Stimulated activated CD4-positive, alpha-beta T cell treated with anti-CD3 and anti-CD28 coated beads, Interleukin-1b, Interleukin-23, amount 100 ng/mL, for 1 hour (primary cell): ENCODE measurements at places on chromosomes 3 and 15.
A peak's percentile ranks its signal among the peaks of the same experiment; 100 is the strongest.

- no peak for DNase-seq
These were observed 26.5 kb downstream of the DAPK2 start for GRCh38 chr15:64019764-64020163.

GRCh38 chr3:45906681-45907407 is 20.5 kb downstream of the CCR9 start:
- no peak for DNase-seq

- DNase-seq = no peak
These were observed 21.0 kb upstream of the NFKBIZ start for GRCh38 chr3:101828276-101828675.

GRCh38 chr3:170724599-170725280 is 138.9 kb upstream of the SLC7A14 start:
- DNase-seq = no peak

DNA sequence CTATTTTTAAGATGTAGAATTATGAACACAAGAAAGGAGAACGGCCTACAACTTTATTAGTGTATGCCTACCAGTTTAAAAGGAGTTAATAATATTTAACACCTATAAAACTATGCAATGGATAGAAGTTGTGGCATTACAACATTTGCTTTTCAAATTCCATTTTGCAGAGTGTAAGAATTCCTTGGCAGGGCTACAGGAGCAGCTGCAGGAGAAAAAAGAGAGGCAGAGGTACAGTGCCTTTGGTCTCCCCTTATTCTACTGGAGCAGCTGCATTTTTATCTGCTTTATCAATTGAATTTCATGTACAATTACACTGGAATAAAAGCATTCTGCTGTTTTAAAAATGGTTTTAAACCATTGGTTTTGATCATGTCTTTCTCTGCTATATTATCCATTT is 145.7 kb upstream of the KCNH8 start:
- DNase-seq = no peak

DNA sequence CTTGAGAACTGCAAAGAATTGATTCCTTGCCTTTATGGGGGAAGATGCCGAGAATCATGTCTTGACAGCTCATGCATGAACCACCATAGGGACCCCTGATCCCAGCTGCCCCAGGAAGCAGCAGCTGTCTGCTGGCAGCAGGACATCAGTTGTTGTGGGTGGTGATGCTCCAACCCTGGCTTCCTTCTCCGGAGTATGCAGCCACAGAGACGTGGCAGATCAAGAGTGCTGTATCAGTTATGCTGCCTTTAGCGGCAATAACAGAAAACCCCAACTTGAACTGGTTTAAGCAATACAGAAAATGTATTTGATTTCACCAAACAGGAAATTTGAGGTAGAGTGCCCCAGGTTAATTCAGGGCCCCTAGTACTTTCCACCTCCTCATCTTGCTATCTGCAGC is 92.2 kb upstream of the TNFAIP8L3 start:
- no peak for DNase-seq

GRCh38 chr3:129413687-129414506 is 14.5 kb downstream of the EFCAB12 start:
- no peak for DNase-seq

- DNase-seq = no peak
These were observed 115.4 kb downstream of the MYLK start for GRCh38 chr3:123768480-123769355.

DNA sequence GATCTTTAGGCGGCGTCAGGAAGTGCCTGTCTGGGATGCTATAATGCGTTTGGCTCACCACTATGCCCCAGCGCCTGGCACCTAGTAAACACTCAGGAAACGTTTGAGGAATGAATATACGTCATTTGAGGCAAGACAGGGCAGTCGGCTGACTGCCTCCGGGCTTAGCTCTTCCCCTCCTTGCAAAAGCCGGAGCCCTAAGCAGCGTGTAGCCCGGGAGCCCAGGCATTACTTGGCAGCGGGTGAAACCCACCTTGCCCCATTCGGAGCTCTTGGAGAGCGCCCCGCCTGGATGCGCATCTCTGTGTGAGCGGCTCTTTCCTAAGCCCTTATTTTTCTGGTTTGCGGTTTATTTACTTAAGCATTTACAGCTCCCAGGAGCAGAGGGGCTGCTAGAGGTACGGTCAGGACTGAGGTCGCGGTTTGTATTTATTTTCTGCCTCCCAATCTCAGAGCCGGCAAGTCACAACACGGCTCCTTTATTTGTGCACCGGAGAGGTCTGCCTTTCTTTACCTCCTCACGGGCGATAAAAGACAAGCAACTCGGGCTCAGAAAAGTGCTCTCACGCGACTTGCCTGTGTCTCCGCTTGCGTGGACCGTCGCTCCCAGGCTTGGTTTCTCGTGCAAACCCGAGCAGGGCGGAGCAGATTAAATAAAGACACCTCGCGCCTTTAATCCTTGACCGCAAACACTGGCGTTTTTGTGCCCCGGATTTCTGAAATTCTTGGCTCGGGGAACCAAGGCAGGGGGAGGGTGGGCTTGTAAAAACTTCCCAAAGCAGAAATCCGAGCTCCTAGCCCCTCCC is 737 bp upstream of the ITPR1 start:
- DNase-seq = no peak

GRCh38 chr3:72625602-72626337 is 222.5 kb downstream of the SHQ1 start:
- no peak for DNase-seq

DNA sequence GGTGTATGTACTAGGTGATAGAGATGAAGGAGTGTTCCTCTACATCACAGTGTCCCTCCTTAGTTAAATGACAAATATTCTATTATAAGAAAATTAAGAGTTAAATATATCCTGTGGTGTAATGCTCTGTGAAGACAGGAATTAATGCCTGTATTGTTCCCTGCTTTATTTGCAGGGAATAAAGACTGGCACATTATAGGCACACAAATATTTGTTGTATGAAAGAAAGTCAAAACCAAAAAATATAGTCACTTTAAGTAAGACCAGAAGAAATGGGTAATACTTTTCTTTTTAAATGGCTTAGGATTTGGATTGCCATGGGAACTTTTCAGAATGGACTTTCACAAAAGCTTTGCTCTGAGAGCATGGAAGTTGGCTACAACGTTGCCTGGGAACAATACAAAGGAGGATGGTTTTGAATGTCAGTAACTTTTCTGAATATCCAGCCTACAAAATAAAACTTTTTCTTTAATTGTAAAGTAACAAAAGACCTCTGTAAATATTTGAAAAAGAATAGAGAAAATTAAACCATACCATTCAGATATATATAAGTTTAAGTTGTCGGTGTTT is 158.0 kb upstream of the P2RY1 start:
- no peak for DNase-seq

GRCh38 chr15:97168704-97169475 is 791.6 kb upstream of the ARRDC4 start:
- no peak for DNase-seq

DNA sequence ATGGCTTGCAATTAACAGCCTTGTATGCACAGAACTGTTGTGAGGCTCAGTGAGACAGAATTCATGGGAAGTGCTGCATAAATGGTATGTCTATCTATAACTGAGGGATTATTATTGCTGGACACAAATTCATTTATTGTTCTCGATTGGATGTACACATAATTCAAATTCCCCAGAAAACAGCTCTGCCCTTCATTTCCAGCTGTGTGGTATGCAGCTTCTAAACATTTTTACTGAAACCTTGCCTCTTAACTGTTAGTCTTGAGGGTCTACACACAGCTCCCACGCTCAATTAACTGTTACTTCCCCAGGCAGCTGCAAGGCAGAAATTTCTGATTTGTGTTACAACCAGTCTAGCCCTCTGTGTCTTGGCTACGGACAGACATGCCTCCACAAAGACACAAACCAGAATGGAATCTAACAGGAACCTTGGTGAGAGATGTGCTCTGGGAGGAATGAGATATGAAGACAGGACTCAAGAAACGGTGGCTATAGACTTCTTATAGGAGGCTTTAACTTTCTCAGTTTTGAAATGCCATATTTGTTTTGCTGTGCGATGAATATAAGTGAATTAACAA is 139.7 kb upstream of the TBL1XR1 start:
- no peak for DNase-seq

DNA sequence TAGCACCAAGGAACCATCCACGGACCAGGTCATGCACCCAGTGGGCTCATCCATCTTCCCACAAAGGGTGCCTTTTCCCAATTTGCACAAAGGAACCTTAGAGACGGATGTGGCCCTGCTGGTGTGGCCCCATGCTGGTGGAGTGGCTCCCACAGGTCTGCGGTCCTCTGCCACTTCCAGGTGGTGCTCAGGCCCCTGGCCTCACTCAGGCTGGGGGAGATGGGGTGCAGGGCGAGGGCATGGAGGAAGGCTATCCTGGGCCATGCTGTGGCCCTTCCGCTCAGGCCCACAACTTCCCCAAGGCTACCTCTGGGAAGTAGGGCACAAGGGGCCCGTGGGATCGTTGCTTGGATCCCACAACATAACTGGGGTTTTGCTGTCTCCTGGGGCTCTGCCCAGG is 5.2 kb upstream of the SYNM start:
- DNase-seq = no peak

DNA sequence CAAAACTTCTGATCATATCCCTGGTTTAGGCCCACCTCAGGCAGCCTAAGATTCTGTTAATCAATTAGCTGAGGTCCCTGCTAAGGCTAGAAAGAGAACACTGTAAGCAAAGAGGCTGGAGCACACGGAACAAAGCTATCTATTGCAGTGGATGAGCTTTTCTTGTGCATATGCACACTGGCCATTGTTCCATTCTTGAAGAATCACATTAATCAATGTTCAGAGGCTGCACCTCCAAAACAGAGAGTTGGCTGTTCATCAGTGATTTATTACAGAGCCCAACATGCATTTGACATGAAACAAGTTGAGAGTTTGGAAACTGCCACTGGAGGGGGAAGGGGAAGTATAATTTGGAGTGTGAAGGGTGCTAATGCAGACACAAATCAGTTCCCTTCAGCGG is 873.0 kb downstream of the ROBO1 start:
- DNase-seq = no peak

GRCh38 chr15:49678655-49679054 is 57.8 kb downstream of the DTWD1 start:
- no peak for DNase-seq

DNA sequence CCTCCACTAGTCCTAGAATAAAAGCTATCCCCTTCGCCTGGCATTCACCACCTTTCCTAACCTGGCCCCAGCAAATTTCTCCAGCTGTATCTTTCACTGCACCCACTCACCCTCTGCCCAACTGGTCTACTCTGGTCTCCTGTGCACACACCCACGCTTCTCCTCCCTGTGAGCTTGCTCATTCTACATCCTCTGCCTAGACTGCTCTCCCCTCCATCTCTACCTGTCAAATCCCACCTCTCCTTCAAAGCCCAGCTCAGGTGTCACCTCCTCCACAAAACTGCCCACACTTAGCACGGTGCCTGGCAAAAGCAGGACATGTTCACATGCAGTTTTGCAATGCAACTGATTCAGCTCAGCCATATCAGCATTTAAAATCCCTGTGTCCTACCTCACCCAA is 45.8 kb upstream of the NTRK3 start:
- DNase-seq = no peak

GRCh38 chr3:52154135-52155094 is at the start of gene POC1A:
TSS of gene POC1A (minus strand) at chr3:52154423. CDS start at chr3:52154372, 51 bp downstream.
- peak; percentile 44 for DNase-seq

- no peak for DNase-seq
These were observed 646 bp downstream of the IQCB1 start for GRCh38 chr3:121834157-121834670.

DNA sequence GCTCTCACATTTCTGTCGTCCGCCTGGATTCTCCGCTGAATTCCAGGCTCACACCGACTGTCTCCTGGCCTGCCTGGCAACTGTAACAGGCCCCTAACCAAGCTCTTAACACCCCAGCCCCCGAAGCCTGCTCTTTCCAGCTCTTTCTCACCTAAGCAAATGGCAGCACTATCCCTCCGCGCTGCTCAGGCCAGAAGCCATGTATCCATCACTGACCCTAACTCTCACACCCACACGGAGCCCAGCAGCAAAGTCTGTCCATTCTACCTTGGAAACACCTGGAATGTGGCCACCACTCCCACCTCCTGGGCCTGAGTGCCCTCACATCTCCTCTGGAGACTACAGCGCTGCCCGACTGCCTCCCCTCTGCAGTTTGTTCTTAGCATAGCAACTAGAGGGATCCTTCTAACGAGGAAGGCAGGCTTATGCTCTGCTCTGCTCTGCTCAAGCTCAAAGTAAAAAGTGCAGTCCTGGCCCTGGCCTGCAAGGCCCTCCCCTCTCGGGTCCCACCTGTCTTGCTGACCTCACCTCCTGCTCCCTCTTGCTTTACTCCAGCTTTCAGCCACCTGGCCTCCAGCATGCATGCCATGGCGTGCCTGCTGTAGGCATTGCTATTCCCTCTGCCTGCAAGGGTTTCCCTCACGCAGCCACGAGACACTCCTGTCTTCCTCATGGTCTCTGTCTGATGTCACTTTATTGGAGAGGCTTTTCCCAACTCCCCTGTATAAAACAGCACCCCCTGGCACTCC is 27.2 kb downstream of the FEM1B start:
- no peak for DNase-seq

DNA sequence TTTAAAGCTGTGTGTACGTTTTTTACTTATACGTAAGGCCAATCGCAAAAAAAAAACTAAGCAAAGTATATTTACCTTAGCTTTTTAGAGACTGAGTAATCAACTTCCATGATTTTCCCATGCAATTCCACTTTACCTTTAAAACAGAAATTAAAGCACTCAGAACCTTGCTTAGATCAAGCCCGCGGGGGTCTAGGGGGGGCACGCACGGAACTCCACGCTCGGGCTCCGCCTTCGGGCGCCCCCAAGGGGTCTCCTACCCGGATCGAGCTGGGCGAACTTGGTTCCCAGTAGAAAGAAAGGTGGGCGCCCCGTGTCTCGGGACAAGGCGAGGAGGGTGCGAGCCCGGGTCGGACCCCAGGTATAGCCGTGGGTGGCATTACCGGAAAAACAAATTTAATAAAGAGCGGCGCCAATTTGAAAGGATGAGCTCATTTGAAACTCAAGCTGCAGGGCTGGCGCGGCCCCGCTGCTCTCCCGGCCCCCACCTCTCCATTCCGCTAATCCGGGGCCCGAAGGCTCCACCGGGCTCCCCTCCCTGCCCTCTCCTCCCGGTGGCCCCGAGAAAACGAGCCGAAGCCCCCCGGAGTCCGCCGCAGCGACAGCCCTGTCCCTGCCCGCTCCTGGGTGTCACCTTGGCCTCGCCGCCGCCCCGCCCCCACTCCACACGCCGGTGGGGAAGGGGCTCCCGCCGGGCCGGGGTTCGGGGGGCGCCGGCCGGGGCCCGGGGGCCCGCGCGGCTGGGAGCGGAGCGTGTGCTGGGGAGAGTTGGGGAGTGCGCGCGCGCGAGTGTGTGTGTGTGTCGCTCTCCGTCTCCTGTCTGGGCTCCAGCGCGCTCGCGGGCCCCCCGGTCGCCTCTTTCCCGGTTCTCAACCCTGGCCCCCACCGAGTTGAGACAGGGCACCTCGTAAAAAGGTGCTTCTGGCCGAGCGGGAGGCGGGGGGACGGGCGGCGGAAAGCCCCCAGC is 1.5 kb downstream of the IGF2BP2 start:
- DNase-seq = no peak

- DNase-seq = no peak
These were observed 154.0 kb upstream of the PTPRG start for GRCh38 chr3:61407397-61407796.
